ENCODE measurements at places on chromosomes 6 and 20. TPM values are rescaled to one million over a fixed set of nuclear protein-coding genes. Genes with fewer than 3 reads are reported as not detected.

DNA sequence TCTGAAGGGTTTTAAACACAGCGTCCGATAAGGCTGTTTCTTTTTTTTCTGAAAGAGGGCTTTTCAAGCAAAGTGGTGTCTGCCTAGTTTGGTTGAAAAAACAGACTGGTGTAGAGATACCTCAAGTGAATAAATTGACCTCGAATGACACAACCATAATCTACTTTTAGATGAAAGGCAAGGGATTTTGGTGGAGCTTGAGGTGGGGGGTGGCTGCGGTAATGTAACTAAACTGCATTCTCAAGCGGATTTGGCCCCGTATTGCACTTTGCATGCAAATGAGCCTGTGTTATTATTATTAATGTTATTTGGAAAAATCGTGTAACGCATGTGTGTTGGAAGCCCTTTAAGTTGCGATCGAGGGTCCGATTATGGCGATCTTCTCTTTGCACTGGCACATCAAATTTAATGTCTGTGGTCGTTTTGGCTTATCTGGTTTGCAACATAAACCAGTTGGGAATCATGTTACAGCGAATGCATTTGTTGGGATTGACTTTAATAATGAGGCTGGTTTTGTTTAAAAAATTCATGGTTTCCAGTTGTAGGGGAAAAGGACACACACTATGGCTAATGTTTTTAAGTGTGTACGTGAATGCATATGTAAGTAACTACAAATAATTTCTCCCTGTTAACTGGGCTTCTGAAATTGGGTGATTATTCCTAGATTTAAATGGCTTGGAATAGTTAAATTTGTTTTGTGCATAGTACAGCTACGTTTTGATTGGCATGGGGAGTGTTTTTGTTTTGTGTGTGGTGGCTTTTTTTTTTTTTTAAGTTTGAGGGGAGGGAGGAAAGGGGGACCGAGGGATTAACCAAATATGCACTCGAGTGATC lies 1.0 kb downstream of the JARID2 start:
- DNase-seq, result no peak

DNA sequence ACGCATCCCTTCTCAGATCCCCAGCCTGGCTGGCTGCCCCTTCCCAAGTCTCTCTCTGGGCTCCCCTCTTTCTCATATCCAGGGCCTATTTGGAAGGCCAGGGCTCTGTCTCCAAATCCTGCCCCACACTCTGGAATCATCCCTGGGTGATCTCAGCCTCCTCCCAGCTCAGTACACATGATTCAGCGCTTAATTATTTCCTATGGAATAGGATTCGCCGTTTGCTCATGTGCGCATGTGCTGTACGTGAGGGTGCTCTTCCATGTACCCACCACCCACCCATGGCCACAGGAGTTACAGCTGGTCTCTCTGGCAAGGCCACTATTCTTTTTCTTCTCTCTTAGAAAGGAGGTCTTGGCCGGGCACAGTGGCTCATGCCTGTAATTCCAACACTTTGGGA lies 81.7 kb upstream of the FOXP4 start:
- no peak for DNase-seq

- DNase-seq, result no peak
Measured at GRCh38 chr20:54398814-54399213, 76.6 kb upstream of the DOK5 start.

DNA sequence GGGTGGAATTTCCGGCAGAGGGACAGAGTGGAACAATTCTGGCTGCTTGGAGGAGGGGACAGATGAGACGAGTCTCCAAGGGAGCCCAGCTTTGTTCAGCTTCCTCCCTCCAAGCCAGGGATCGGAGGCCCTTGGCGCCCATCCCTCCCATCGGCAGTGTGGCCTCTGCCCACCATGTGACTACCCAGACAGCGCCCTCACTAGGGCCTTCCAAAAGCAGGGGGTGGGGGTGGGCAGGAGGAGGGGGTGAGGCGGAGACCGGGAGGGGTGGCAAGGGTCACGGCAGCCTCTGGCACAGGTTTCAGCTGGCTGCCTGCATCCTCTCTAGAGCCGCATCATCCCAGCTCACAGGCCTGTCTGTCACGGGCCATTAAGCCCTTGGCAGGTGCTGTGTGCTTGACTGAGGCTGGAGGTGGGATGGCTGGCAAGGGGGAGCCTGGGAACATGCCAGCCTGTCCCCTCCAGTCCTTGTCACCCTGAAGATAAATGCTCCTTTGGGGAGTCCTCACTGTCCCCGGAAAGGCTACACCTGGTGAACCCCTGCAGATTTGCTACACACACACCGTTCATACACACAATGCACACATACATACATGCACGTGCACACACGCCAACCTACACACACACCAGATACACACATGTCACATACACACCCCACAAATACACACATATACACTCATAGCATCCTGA lies 6.2 kb upstream of the FGD2 start:
- DNase-seq, result no peak

- no peak for DNase-seq
Measured at GRCh38 chr6:170402318-170403040, 95.9 kb downstream of the FAM120B start.

Gene SLC35D3
- not detected for total RNA-seq

Gene PHACTR1
- 27.6 TPM for total RNA-seq

Gene VEGFA
- total RNA-seq, result 184 TPM

DNA sequence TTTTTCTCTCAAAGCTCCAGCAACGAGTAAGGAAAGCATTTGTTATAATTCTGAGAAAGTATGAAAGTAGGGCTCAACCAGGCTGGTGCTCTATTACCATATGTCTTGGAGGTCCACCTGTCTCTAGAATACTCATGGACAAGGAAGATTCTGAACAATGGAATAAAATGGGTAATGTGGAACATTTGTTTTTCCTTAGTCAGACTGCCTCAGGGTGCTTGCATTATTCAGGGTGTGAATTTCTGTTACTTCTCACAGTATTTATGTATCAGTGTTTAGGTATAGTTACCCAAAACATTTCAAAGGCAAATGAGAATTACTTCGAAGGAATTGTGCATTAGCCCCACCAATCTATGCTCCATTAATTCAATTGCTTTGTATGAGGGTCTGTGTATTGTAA lies 586.2 kb upstream of the CITED2 start:
- DNase-seq, result no peak
